ENCODE measurements at places on chromosomes 2 and 18. TPM values are rescaled to one million over a fixed set of nuclear protein-coding genes. Genes with fewer than 3 reads are reported as not detected.

SLC11A1 gene
- total RNA-seq, result not detected

MCEE gene
- 11.5 TPM for total RNA-seq

FOXI3 gene
- total RNA-seq, result 0.34 TPM

GCA gene
- total RNA-seq, result 19.7 TPM

ARHGAP28 gene
- total RNA-seq, result 36.8 TPM

ALLC gene
- total RNA-seq, result not detected

PSMA8 gene
- not detected for total RNA-seq

CD207 gene
- 0.51 TPM for total RNA-seq

FABP1 gene
- total RNA-seq, result not detected

ATOH8 gene
- 9.0 TPM for total RNA-seq

VWC2L gene
- total RNA-seq, result 0.15 TPM

SP9 gene
- total RNA-seq, result not detected

GAL3ST2 gene
- total RNA-seq, result 0.42 TPM

Data from glutamatergic neuron (in vitro differentiated cells).